Muscle of leg (tissue), 16 donors: ENCODE measurements at places on chromosomes 7 and 10.

DNA sequence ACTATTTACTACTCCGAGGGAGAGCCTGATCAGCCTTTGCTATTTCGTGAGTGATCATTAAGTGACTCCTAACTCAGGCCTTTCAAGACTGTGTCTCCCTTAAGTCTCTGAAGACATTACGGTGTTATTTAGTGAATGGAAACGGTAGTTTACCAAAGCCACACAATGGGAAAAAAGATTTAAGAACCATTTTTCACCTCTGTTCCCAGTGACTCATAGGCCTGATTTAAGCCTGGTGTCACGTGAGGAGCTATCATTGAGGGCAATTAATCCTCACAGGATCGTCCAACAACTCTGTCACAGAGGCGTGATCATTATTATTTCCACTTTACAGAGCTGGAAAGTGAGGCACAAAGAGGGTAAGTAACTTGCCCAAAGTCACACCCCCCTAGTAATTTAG, 20.3 kb downstream of the C10orf90 start:
- DNase-seq, result no peak

DNA sequence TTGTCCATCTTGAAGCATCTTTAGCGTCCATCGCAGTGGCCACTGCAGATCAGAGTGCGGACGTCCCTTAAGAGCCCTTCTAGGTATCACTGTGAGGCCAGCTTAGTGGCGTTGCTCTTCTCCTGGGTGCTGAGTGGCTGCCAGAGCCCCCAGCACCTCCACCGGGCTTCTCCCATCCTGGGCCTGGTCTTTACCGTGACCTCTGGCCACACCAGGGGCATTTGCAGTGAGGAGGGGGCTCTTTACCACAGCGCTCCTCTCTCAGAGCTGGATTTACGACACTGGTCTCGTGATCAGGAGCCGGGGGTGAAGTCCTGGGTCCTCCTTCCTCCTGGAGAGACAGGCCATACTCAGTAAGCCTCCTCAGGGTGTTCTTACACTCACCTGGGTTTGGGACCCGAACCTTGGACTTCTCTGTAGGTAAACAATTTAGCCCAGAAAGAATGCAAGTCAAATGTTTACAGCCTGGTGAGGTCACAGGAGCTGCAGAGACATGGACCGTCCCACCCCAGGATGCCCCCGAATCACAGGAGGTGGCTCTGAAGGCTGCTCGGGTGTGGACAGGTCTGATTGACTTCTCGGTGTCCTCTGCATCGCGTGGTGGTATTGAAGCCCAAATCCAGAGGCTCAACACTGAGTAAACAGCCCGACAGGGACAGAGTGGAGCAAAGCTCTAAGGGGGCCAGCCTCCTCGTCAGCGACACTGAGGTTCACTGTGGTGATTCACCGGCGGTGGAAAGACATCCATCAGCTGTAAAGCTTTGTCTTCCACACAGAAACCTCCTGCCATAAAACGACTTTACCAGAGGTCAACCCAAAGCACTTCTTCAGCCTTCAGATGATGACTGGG, 33.0 kb downstream of the JAKMIP3 start:
- DNase-seq, result no peak

DNA sequence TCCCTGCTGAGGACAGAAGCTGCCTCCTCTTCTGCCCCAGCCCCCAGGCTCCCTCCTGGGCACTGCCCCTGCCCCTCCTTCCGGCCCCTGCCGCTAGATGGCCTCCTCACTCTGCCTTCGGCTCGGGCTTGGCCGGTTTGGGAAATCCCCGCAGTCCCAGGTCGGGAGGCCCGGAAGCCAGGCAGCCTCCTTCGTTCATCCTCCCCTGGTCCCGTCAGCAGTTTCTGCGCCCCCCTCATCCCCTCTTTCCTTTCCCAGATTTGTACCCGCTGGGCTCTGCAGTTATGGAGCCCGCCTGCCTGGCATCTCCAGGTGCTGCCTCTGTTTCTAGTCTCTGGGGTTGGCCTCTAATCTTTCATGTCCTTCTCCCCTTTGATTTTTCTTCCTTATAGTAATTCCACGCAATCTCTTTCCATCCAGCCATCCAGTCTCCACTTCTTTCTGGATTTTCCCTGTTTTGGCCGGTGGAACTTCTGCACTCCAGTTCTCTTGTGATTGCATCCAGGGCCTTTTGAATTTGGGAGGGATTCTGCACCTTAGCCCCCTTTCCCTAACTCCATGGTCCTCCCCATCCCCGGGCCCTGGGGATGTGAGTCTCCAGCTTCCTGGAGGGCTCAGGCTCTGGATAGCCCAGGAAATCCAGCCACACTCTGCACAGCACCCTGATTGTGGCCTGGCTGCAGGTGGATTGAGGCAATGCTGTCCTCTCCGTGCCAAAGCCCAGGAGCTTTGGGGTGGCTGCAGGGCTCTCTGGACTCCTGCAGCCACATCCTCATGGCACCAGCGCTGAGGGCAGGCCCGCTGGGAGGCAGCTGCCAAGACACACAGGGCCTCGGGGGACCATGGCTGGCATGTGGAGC, 3.3 kb upstream of the SHH start:
- no peak for DNase-seq

DNA sequence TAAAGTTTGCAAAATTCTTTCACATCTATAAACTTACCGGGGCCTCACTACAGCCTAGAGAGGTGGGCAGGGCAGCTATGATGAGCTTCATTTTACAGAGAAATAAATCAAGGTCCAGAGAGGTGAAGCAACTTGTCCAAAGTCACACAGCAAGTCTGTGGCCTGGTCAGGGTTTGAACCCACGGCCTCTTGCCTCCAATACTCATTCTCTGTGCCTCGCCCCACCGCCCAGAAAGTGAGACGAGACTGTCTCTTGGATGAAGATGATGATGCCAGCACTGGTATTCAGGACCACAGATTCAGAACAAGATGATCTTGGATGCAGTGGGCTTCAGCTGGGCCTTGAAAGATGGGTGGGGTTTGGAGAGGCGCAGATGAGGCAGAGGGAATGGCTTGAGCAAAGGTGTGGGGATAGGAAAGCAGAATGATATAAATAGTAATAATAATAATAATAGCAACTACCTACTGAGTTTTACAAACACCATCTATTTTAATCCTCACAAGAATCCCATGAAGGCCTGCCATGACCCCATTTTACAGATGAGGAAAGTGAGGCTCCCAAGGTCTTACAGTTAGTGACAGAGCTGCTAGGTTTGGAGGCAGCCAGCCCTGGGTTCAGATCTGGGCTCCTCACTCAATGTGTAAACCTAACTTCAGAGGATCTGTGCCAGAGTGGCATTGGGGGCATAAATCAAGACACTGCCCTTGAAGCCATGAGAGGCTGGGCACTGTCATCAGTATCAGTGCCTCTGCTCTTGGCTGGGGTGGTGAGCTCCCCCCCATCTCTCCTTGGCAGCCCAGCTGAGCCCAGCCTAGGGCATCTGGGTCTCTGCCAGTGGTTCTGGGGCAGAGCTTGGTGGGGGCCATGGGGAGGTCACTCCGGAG, 70.0 kb downstream of the NEURL1 start:
- DNase-seq, result no peak

DNA sequence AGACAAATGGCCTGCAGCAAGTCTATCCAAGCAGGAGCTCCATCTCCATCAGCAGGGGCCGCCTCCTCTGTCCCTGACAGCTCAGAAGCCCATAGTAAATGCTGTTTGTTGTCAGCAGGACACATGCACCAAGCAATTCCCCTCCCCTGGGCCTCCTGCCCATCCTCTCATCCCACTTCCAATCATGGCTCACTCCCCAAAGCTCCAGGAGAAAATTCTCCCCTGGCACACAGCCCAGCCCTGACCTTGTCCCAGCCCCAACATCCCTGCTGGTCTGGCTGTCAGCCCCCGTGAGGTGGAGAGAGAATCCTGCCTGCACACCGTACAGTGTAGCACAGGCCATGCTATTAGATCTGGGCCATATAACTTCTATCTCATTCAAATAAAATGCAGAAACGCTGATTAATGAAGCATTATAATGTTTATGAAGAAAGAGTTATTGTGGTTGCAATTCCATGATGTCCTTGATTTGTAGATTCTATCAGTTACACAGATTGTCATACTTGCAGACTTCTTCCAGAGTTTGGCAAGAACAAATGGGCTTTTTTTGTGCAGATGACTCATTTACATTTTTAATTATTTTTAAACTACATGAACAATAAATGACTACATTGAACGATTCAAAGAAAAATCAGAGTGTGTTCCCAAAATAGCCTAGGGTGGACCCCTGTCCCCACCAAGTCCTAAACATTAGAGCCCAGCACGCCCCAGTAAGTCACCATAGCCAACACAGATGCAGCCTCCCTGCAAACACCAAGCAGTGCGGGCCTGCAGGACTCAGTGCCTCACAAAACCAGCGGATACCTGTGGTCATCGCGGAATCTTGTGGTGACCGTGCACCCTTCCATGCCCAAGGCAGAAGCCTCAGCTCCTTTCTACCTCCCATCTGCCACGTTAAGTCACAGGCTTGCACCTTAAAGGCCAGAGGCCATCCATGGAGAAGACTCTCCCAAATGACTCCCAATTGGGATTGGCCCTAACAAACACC, 70.1 kb downstream of the COBL start:
- DNase-seq, result peak; percentile 77

- no peak for DNase-seq
Measured at GRCh38 chr10:122298206-122298597, 27.1 kb downstream of the BTBD16 start.

DNA sequence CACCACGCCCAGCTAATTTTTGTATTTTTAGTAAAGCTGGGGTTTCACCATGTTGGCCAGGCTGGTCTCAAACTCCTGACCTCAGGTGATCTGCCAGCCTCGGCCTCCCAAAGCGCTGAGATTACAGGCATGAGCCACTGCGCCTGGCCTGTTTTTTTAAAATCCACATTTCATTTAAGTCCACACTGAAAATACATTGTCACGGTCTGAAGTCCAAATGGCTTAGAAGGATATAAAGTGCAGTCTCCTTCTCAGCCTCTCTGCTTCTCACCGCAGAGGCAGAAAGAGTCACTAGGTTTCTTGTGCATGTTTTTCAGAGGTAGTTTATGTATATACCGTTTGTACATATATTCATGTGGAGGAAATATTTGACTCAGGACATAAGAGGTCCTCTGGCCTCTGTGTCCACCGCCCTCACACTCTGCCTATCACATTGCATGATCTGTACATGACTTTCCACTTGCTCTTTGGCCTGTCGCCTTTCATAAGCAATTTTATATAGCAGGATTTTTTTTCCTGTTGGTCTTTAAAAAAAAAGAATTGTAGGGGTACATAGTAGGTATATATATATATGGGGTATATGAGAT, 42.9 kb downstream of the BLNK start:
- DNase-seq, result no peak

GRCh38 chr10:46215426-46215825, 71.4 kb upstream of the ANTXRL start:
- DNase-seq, result no peak

- DNase-seq, result no peak
Measured at GRCh38 chr7:139916717-139917395, 87.8 kb downstream of the TBXAS1 start.

GRCh38 chr10:116688741-116689495, 53.4 kb downstream of the HSPA12A start:
- no peak for DNase-seq

DNA sequence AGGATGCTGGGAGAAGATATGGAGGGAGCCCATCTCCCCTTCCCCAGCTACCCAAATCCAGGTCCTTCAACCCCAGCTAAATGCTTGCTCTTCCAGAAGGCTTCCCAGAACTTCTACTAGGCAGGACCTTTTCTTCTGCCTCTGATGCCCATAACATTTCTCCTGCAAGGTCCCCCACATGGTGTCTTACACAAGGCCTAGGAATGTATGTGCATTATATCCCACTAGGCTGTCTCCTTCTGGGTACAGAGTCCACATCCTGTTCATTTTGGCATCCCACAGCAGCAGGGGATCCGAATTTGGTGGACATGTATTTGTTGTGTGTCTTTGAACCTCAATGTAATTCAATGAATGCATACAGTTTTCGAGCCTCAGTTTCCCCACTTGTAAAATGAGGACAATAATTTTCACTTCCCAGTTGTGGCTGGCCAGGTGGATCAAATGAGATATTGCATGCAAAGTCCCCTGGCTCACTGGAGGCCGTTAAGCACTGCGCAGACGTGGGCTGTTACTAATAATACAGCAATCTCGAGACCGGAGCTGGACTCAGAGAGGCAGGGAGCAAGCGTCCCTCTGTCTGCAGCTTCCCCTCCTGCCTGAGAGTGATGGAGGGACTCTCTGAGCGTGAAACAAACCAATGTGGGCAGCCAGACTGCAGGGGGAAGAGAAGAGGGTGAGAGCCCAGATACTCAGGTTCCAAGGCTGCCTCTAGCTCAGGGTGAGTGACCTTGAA, 18.6 kb upstream of the YWHAG start:
- DNase-seq, result peak; percentile 61

GRCh38 chr7:34115503-34115902, 210.2 kb downstream of the BMPER start:
- DNase-seq, result no peak

DNA sequence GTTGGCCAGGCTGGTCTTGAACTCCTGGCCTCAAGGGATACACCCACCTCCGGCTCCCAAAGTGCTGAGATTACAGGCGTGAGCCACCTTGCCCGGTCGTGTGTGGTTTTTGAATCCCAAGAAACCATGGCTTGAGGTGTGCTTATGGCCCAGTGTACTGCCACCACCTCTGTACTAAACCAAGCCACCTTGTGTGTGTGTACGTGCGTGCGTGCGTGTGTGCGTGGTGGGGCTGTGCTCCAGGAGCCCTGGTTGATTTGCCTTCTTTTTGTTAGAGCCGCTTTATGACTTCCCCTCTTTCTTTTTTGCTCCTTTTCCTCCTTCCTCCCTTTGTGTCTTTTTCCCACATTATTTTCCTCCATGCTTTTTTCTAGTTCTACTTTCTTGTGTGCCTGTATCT, 121.4 kb downstream of the CAMK1D start:
- DNase-seq, result no peak

DNA sequence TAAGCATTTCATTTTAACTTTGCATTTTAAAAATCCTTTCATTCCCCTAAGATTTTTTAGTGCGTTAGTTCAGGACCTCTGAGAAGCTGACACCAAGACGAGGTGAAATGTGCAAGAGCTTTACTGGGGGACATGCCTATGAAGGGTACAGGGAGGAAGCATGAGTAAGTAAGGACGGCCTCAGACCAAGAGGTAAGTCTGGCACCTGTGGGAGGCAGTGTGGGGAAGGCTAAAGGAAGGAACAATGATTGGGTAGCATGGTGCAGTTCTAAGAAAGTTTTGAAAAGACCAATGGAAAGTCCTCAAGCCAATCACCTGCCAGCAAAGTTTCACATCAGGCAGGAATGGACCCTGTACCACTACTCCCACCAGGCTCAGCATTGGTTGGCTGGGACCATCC, 369.2 kb downstream of the GFRA1 start:
- DNase-seq, result no peak

DNA sequence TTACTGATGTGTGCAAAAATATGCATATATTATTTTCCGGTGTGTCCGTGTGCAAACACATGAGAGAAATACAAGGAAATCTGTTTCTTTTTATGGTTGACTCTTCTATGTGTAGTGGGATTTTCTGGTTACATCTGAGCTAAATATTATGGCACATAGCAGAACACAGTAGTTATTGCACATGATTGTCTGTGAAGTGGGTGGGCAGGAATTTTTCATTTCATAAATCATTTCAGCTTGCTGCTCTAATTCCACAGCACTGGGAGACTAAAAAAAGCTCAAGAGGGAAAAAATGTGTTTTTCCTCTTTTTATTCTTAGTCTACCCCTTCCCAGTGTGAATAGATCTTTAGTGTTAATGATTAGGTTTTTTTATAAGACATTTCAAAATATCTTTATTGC, 197.9 kb downstream of the MBL2 start:
- no peak for DNase-seq

- no peak for DNase-seq
Measured at GRCh38 chr7:8783229-8783628, 349.8 kb downstream of the NXPH1 start.

GRCh38 chr10:70542565-70542938, 60.0 kb downstream of the PRF1 start:
- DNase-seq, result no peak
